Stromal cell of bone marrow (primary cell): ENCODE measurements at places on chromosomes 16 and 17.

DNA sequence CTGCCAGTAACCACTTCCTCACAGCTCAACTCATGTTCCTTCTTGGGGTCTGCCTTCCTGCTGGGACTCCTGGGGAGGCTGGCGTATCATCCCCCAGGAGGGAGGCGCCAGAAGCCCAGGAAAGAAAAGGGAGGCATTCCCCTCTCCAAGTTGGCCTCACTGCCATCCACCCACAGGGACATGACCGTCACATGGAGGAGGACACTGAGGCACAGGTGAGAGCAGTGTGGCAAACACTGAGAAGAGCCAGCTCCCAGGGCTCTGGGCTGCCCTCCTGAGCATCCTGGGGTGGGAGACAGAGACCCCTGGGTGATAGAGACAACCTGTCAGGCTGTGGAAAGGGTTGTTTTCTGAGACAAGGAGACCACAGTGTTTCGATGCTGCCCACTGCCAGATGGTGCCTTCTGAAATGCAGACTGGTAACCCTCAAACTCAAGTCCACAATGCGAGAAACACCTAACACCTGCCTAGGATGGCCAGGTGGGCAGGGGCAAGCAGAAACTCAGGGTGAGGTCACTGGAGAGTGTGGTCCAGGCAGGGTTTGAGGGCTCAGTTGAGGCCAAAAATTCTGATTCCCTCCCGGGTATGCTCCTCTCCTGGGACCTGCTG lies 1722.1 kb downstream of the TP53TG3F start:
- DNase-seq: no peak

- DNase-seq: no peak
Observed at GRCh38 chr17:17072546-17072945, 30.3 kb downstream of the MPRIP start.

- no peak for DNase-seq
Observed at GRCh38 chr17:5248821-5249479, 14.3 kb upstream of the SCIMP start.

GRCh38 chr17:7308625-7309433 lies 1.4 kb downstream of the EIF5A start:
- peak; percentile 81 for DNase-seq

DNA sequence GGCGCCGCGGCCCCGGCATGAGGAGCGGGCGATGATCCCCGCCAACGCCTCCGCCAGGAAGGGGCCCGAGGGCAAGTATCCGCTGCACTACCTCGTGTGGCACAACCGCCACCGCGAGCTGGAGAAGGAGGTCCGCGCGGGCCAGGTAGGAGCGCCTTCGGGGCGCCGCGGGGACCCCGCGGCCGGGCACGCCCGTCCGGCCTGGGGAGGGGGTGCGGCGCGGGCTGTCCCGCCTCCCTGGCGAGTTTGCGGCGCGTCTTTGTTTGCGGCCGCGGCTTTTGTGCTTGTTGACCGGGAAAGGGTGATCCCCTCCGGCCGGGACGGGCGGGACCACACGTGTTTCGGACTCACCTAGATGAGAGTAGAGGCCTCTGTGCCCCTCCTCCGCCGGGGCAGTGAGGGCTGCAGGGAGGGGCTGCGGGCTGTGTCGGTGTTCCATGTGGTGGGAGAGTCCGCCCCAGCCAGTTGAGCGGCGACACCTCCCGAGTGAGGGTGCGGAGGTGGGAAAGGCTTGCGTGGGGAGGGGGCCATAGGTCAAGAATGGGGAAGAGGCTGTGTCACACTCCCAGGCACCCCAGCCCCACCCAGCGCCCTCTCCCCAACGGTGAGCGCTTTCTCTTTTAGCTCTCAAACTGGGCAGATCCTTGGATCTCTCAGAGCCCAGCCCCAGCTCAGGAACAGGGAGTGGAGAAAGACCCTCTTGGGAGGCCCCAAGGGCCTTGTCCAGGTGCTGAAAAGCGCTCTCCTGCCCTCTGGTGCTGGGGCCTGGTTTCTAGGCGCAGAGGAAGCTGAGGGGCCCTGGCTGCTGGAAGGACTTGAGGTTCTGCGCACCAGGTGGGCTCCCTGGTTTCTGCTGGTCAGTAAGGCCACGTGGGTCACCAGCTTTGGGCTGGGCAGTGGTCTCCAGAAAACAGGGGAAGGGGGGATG lies 923 bp downstream of the ANKRD13B start:
- DNase-seq: no peak

GRCh38 chr17:78290721-78291120 lies 59.3 kb downstream of the TMEM235 start:
- no peak for DNase-seq

GRCh38 chr17:67855504-67856324 lies 30.4 kb downstream of the BPTF start:
- no peak for DNase-seq

DNA sequence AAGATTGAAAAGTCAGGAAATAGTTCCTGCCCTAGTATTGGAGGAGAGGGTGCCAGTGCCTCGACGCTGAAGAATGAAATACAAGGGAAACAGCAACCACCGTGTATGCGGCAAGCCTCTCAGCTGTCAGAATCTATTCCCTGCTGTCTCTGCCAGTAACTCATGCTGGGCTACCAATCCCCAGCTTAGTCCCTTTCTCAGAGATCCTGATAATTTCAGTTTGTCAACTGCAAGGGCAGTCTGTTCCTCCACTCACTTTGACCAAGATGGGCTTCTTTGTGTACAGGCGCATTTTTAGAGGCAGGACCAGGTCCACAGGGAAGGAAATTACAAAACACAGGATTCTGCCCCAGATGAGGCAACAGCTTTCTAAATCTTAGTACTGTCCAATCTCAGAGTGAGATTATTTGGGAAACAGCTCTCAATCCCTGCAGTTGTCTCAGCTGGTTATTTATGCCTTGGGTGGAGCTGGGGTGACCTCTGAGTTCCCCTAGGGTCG lies 1.3 kb downstream of the NQO1 start:
- DNase-seq: no peak

DNA sequence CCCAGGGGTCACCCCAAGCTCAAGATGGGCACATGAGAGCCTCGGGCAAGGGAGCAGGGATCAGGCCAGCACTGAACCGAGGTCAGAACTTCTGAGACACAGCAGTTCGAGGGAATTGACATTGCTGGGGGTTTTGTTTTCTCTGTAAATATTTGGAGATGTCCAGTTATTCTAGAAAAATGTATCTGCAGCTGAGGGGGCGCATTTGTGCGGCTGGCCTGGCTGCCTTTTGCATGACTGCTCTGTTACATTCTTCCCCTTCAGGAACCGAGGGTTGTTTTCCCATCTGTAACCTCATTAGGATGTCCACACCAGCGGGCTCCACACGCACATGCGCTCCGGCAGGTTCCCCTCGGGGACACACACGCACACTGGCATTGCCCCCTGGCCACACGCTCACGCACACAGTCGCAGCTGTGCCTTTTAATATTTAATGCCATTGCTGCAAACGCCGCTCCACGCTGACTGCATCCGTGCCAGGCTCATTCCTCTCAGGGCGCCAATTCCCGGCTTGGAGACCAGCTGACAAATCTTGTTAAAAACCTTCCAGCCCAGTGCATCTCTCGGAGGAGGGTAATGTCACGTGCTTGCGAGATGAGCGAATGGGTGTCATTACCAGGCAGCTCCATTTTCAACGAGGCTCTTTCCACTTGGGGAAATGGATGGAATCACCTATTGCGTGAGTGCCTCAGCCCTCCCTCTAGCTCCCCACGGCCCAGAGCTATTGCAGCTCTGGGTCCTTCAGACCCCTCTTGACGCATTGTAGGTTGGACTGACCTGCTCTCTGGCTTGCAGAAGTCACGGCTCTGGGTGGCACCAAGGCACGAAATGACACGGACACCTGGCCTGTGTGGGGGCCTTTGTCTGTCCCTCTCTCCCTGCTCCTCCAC lies 13.1 kb downstream of the CCR7 start:
- peak; percentile 98 for DNase-seq

- DNase-seq: no peak
Observed at GRCh38 chr16:86079255-86079885, 180.4 kb downstream of the IRF8 start.

DNA sequence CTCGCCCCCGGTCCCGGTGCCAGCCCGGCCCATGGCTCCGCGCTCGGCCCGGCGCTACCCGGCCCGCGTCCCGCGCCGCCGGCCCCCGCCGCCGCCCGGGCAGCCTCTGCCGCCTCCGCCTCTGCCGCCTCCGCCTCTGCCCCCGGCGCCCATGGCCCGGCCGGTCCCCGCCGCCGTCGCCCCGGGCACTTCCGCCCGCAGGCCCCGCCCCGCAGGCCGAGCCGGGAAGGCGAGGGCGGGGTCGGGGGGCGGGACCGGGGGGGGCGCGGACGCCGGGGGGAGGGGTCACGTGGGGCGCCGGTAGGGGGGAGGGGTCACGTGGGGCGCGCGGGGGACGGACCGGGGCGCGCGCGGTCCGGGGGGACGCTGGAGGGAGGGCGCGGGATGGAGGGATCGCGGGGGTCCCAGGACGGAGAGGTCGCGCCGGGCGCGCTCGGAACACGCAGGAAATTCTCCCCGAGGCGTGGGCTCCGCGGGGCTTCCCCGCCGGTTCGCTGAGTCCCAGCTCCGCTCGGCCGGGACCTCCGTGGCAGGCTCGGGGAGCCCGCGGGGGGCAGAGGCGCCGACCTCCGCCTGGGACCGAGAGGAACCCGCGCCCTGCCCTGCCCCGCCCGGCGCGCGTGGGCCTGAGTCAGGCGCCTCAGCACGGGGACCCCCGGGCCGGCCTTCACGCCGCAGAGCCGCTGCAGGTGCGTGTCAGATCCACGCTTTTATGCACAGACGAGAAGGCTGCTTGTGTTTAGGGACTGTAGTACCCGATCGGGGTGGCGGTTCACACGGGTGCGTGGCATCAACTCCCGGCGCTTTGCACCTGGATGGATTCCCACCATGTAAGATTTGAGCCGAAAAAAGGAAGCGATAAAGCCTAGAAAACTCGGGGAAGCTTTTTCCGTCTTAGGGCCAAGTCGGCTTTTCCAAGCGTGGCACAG lies at the start of gene PGAP6:
Gene PGAP6 (minus strand): TSS at position 190 of the 929 bp plus-strand sequence. CDS start 157 bp downstream, at position 33.
- no peak for DNase-seq

DNA sequence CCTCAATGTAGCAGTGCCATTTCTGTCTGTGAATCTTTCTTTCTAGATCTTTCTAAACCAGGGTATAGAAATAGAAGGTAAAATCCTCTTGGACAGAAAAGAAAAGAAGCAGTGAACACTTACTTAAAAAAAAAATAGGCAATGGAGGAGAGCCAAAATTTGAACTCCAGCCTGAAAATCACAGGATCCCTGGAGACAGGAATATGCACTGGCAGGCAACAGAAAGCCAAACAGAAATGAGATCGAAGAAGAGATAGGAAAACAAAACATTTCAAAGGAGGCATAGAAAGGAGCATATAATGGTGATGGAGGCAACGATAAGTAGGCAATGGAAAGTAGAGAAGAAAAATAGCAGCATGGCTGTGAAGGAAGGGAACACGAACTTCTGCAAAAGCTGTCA lies 253.7 kb upstream of the HSBP1 start:
- DNase-seq: peak; percentile 21

DNA sequence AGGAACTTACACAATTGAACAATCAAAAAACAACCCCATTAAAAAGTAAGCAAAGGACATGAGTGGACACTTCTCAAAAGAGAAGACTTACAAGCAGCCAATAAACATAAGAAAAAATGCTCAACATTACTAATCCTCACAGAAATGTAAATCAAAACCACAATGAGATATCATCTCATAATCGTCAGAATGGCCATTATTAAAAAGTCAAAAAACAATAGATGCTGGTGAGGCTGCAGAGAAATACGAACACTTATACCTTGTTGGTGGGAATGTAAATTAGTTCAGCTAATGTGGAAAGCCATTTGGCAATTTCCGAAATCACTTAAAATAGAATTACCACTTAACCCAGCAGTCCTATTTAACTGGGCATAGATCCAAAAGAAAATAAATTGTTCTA lies 301.9 kb upstream of the KCNJ16 start:
- no peak for DNase-seq

GRCh38 chr16:79090966-79091365 lies 509.6 kb downstream of the MAF start:
- no peak for DNase-seq
